ENCODE measurements at places on chromosomes 11 and 22. TPM values are rescaled to one million over a fixed set of nuclear protein-coding genes. Genes with fewer than 3 reads are reported as not detected.

GRCh38 chr22:23775779-23776375 lies 3.2 kb downstream of the MMP11 start:
- DNase-seq, result no peak

GRCh38 chr11:8086001-8086479 lies 5.0 kb downstream of the TUB start:
- peak; percentile 89 for DNase-seq

DNA sequence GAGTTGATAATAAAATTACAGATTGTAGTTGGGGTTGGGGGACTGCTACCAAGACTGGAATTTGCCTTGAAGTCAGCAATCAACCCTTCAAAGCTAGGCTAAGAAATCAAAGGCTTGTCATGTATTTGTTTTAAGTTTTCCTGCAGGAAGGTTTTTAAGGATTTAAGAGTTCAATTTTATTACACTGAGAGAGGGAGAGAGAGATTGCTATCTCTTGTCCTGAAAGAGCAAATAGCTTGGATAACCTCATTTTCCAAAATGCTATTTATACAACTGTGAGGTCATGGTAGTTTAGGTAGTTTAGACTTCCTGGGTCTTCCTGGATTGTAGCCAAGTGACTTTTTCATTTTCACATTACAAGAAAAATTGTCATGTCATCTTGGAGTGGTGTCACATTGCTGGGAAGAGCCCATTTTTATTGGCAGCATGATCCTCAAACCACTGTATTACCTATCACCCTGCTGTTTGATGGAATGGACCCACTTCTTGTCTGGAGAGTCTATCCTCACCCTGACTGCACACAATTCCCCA lies 10.1 kb upstream of the PRSS23 start:
- no peak for DNase-seq

DNA sequence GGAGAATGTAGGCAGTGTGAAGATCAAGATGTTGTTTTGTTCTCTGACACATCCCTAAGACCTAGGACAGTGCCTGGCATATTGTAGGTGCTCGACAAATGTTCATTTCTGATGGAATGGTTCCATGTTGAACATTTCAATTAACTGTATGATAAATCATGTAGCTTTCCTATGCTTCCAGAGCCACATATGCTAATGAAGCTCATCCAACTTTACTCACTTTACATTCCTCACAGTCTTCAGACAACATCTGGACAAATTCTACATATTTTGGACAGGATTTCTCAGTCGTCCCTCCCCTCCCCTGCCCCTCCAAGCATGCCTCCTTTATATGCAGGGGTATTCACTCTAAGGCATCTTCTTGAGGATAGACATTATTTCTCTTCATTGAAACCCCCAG lies 177.9 kb downstream of the BLID start:
- DNase-seq, result no peak

Gene TYR
- polyA plus RNA-seq, result not detected

GRCh38 chr11:66851239-66851596 lies 5.6 kb upstream of the LRFN4 start:
- peak; percentile 27 for DNase-seq

GRCh38 chr11:99693941-99694492 lies 673.3 kb downstream of the CNTN5 start:
- DNase-seq, result no peak

GRCh38 chr11:14435717-14436512 lies 63.7 kb downstream of the COPB1 start:
- DNase-seq, result no peak

DNA sequence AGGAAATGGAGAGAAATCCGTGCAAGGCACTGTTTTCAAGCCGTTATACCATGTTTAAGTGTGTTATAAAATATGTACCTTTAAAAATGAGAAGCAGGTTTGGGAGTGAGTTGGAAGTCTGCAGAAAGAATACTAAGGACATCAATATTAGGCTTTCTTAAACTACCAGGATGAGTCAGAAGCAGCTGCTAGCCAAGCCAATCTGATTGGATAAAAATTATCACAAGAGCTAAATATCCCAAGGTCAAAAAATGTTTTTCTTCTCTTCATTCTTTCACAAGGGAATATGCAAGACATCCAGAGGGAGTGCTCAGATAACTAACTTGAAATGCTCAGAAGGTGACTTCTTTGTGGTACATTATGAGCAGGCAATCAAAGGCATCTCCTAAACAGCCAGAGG lies 19.3 kb upstream of the CKAP5 start:
- DNase-seq, result no peak
